Activated naive CD4-positive, alpha-beta T cell treated with anti-CD3 and anti-CD28 coated beads for 36 hours (primary cell): ENCODE measurements at places on chromosomes 13 and 19. TPM values are rescaled to one million over a fixed set of nuclear protein-coding genes. Genes with fewer than 3 reads are reported as not detected.

DNA sequence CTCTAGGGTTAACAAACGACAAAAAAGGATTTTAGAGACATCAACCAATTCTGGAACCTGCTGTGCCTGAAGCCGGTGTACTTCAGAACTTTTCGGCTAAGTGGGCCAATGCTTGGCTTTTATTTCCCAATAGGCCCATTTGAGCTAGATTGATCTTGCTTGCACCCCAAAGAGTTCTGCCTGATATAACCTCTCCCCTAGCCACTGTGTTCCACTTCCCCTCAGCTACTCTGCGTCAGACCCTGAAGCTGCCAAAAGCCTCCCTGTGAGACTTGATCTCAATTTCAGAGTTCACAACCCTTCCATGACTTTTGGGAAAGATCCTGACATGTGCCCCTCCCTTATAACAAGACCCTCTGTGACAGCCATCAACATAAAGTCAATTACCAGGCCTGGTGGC lies 5.6 kb upstream of the SIGLEC14 start:
- peaks cover 15% of the 10 kb centered on the region for H3K27me3 ChIP-seq
- peaks cover 5% of the 10 kb centered on the region for H3K4me1 ChIP-seq
- no peak overlapping the region for H3K4me3 ChIP-seq
- DNase-seq, result no peak
- H3K27ac ChIP-seq, result no peak overlapping the region
- H3K36me3 ChIP-seq, result no peaks in the 10 kb centered on the region

- H3K27ac ChIP-seq, result no peak overlapping the region
- H3K4me3 ChIP-seq, result no peak overlapping the region
- peaks cover 13% of the 10 kb centered on the region for H3K36me3 ChIP-seq
- peaks cover 10% of the 10 kb centered on the region for H3K4me1 ChIP-seq
- no peak for DNase-seq
Measured at GRCh38 chr19:14094854-14095253, 4.3 kb upstream of the SAMD1 start.

DNA sequence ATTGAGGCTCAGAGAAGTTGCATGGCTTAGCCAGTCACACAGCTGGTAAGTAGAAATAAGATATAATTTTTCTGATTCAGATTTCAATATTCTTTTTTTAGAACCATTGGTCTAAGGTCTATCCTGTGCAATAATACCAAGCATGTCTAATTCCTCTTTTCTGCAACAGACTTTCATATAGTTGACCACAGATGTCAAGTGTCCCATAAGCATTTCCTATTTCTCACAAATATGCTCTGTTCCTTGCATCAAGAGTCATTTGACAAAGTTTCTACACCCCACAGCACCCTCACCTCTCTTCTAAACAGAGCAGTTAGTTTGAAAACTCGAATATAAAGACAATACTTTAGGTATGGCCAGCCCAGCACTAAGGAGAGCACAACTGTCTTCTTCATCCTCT lies 26.8 kb upstream of the SACS start:
- H3K27me3 ChIP-seq, result no peaks in the 10 kb centered on the region
- no peak overlapping the region for H3K4me3 ChIP-seq
- DNase-seq, result no peak
- no peak overlapping the region for H3K27ac ChIP-seq
- no peaks in the 10 kb centered on the region for H3K36me3 ChIP-seq

The OSCAR gene
- 0.17 TPM for total RNA-seq

DNA sequence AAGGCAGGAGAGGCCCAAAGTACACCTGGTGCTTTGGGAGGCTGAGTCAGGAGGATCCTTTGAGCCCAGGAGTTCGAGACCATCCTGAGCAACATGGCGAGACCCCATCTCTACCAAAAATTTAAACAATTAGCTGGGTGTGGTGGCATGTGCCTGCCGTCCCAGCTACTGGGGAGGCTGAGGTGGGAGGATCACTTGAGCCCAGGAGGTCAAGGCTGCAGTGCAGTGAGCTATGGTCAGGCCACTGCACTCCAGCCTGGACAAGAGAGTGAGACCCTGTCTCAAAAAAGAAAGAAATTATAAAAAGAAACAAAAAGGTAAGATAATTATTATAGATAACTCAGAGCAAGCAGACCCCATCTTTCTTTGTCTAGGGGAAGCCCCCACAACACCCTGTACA lies 1.9 kb downstream of the HOMER3 start:
- no peaks in the 10 kb centered on the region for H3K36me3 ChIP-seq
- no peak overlapping the region for H3K27ac ChIP-seq
- DNase-seq, result no peak
- peaks cover 9% of the 10 kb centered on the region for H3K4me1 ChIP-seq

The ANGPTL8 gene
- total RNA-seq, result not detected

- H3K27ac ChIP-seq, result no peak overlapping the region
- H3K27me3 ChIP-seq, result peaks cover 8% of the 10 kb centered on the region
- no peaks in the 10 kb centered on the region for H3K36me3 ChIP-seq
Measured at GRCh38 chr13:77595166-77595810, 59.8 kb downstream of the SCEL start.

DNA sequence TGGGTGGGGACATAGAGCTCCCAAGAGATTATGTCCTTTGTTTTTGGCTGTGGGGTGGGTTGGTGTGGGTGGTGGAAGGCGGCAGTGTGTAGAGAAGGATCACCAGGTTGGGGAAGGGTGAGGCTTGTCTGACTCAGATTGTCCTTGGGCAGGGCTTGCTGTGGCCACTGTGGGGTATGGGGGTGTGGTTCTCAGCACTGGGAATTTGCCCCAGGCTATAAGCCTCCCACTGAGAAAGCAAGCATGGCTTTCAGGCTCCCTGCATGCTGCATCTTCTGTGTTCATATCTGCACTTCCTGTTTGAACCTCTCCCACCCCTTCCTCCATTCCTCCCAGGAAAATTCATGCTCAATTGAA lies 34.9 kb downstream of the DNAJC15 start:
- peaks cover 57% of the 10 kb centered on the region for H3K4me1 ChIP-seq
- peak; percentile 14 for DNase-seq
- peaks cover 9% of the 10 kb centered on the region for H3K36me3 ChIP-seq

The ZNF440 gene
- total RNA-seq, result 3.6 TPM

The KLK8 gene
- total RNA-seq, result not detected

DNA sequence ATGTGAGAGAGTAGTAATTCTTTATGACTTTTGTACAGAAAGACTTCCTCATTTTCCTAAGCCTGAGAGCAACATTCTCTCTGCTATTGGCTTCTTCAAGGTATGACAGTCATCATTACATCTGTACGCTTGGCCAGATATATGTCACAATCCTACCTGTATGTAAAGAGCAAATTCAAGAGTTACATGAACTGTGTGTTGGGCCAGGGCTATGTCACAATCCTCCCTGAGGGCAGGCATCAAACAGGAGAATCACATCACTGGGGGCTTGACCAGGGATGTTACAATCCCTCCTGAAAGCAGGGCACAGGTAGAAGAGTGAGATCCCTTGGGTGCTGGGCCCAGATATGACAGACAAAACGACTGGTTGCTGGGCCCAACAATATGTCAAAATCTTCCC lies 9.8 kb upstream of the ZNF724 start:
- H3K27ac ChIP-seq, result no peak overlapping the region
- H3K4me1 ChIP-seq, result peaks cover 10% of the 10 kb centered on the region
- H3K36me3 ChIP-seq, result peaks cover 57% of the 10 kb centered on the region
- H3K27me3 ChIP-seq, result no peaks in the 10 kb centered on the region
- DNase-seq, result no peak
- no peak overlapping the region for H3K4me3 ChIP-seq

DNA sequence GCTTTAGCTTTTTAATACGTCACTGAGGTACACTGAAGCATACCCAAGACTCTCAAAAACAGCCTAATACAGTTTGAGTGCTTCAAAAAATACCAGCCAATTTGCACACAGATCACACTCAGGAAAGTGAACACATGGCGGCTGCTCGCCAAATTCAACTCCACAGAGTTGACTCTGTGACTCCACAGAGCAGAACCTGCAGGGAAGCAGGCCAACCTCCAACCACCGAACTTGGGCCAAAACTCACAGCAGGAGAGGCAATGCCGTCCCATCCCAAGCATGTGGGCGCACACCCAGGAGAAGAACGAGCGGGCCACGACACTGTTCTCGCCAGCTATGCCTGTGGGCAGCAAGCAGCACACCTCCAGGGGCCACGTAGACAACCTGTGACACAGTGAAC lies 21.1 kb downstream of the ELL start:
- no peak for DNase-seq
- no peak overlapping the region for H3K27ac ChIP-seq
- no peaks in the 10 kb centered on the region for H3K36me3 ChIP-seq

The FCAR gene
- not detected for total RNA-seq

The URAD gene
- total RNA-seq, result not detected

DNA sequence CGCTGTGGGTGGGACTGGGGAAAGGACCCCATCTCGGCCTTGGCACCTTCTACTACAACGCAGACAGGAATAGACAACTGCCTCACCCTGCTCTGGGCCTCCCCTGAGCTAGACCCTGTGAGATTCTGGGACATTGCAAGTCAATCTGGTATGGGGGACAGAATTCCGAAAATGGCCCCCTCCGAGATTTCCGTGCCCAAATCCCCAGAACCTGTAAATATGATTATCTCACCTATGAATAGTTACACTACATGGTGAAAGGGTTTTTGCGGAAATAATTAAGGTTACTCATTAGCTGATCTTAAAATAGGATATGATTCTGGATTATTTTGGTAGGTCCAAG lies 618 bp upstream of the ZBTB45 start:
- peaks cover 34% of the 10 kb centered on the region for H3K4me1 ChIP-seq
- H3K27me3 ChIP-seq, result no peaks in the 10 kb centered on the region
- H3K4me3 ChIP-seq, result peak overlapping the region; percentile 93
- H3K27ac ChIP-seq, result peak overlapping the region; percentile 98
- peaks cover 19% of the 10 kb centered on the region for H3K36me3 ChIP-seq
